Left ventricle myocardium superior (tissue), 1 donor: ENCODE measurements at places on chromosomes 1 and 21. TPM values are rescaled to one million over a fixed set of nuclear protein-coding genes. Genes with fewer than 3 reads are reported as not detected.

DNA sequence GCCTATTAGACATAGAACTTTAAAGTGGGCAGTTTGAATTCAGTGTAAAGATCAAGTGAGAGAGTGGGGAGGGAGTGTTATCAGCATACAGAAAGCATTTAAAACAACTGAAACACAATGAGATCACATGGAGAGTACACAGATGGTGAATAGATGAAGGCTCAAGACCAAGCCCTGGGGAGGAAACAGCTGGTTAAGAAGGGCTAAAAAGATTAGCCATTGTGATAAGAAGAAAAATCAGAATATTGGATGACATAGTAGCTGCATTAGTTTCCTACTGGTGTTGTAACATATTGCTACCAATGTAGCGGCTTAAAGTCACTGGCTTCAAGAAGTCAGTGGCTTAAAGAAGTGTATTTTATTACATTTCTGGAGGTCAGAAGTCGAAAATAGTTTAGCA lies 443.4 kb upstream of the RGS18 start:
- DNase-seq = no peak

The NUF2 gene
- 0.77 TPM for total RNA-seq

DNA sequence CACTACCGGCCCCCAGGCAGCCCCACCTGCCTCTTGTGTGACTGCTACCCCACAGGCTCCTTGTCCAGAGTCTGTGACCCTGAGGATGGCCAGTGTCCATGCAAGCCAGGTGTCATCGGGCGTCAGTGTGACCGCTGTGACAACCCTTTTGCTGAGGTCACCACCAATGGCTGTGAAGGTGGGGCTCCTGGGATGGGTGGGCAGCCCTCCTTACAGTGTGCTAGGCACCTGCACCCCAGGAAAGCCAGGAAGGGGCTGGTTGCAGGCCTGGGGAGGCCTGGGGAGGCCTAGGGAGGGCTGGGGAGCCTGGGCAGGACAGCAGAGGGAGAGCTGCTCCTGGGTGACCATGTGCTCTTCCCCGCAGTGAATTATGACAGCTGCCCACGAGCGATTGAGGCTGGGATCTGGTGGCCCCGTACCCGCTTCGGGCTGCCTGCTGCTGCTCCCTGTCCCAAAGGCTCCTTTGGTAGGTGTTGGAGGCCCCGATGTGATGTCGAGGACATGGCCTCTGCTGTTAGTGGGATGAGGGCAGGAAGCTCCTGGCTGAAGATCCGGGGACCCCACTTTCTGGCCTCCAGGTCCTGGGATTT lies 16.5 kb downstream of the CELSR2 start:
- peak; percentile 22 for DNase-seq

DNA sequence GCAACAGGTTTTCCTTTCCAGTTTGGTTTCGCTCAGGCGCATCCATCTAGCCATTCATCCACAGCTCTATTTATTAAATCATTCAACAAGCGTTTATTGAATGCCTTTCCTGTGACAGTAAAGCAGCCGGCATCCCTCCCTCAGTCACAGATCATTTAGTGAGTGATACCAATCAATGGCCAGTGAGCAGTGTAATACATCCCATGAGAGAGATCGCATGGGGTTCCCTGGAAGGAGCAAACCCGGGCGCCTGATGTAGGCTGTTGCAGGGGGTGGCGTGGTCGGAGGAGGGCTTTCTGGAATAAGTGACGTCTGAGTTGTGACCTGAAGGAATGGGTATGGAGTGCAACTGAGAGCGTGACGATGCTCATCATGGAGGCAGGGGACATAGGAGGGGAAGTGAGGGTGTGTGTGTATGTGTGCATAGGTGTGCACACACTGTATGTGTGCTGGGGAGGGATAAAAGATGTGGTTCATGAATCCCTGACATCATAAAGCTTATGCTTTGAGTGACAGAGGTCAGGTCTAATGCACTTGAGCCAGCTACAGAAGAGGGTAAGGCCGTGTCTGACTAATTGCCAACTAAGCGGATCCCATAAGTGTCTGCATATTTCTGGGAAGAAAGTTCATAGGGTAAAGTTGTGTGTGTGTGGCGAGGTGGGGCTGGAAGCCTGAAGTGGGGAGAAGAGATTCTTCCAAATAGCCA lies 6.6 kb downstream of the FCMR start:
- DNase-seq = no peak

DNA sequence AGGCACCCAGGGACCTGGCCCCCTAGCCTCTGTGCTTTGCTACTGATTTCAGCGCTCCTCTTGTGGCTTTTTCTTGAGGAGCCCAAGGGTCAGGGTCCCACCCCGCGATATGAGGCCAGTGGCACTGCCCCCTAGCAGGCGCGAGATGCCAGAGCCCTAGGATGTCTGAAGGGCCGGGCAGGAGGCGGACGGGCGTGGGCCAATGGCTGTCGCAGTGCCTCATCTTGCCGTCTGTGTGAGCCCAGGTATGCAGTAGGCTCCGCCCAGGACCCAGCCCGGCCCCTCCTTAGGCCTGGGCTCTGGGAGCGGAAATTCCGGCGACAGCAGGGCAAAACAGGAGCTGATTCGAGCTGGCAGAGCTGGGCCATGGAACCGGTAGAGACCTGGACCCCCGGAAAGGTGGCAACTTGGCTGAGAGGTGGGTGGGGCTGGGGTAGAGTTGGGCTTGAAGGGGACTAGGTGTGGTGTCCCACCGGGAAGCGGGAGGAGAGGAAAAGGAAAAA lies at the start of gene CNKSR1:
CNKSR1 (plus strand) TSS at position 310 of the 503 bp plus-strand sequence; CDS start at position 367, 57 bp downstream.
- DNase-seq = no peak

- no peak for DNase-seq
Measured at GRCh38 chr1:21449906-21450305, 10.0 kb downstream of the NBPF3 start.

The SEMA4A gene
- 0.69 TPM for total RNA-seq

The RBM34 gene
- total RNA-seq = 58.7 TPM

DNA sequence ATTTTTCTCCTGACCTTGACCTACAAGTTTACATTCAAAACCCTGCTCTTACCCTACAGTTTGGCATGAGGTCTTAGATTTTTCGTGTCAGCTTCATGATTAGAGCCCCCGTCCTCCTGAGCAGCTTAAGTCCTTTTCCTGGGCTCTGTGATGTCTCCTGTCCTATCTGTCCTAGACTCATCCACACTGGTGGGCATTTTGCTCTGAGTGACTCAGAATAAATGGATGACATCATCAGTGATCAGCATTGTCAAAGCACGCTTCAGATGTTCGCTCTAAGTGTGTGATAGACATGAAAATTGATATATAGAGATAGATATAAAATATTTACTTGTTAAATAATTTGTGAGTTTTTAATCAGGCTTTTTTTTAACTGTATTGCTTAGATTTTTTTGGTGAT lies 21.8 kb downstream of the RGS13 start:
- DNase-seq = no peak

DNA sequence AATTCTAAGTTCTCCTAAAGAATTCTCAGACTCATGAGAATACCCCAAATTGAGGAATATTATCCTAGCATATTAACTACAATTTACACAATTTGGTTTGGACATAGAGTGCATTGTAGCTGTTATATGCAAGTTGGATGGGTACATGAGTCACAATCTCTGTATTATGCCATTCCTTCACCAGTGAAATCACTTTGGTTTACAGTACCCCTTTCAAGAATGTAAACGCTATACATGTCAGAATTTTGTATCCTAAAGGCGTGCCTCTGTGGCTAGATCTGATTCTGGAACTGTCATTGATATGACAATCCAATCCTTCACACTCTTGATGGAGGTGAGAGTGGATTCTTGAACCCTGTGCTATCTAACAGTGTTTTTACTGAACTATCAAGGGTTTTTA lies 6.7 kb upstream of the IL10RB start:
- DNase-seq = no peak

The DR1 gene
- total RNA-seq = 38.3 TPM
